DMS79 (cell line): ENCODE measurements at places on chromosomes 5 and 9.

- DNase-seq: no peak
These were observed 5.6 kb downstream of the ENHO start for GRCh38 chr9:34517185-34517584.

DNA sequence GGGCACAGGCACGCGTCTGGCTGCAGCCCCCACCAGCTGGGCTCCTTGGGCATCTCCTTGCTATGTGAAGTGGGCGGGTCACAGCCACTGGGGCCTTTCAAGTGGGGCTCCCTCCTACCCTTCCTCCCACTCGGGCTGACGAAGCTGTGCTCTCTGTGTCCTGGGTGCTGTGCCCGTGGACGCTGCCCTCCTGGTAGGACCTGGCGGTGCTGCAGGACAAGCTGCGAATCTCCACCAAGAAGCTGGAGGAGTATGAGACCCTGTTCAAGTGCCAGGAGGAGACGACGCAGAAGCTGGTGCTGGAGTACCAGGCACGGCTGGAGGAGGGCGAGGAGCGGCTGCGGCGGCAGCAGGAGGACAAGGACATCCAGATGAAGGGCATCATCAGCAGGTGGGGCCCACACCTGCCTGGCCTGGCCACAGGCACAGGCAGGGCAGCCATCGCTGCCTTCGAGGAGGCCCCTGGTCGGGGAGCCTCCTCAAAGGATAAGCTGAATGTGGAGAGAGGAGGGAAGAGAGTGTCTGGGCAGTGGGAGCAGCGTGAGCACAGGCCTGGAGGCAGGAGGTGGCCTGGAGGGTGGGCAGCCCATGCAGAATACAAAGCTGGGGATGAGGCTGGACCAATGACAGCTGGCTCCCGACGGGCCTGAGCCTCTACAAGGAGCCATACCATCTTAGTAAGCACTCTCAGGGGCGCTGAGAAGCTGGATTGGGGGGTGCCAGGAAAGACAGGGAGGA lies 124.7 kb downstream of the DAB2IP start:
- DNase-seq: no peak

GRCh38 chr9:76038431-76038830 lies 148.0 kb downstream of the PCSK5 start:
- DNase-seq: no peak

DNA sequence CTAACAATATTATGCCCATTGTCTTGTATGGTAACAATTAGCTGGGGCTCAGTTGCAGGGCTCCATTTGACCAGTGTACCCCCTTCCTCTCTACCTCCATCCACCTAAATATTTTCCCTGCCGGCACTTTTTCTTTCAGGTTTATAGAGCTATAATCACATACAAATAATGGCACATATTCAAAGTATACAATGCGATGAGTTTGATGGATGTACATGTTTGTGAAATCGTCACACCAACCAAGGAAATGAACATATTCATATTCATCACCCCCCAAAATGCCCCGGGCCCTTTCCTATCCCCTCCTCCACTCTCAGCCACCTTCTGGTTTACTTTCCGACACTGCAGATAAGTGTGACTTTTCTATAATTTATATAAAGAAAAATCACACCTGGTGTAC lies 351.5 kb downstream of the GADD45G start:
- no peak for DNase-seq

GRCh38 chr5:164809821-164810220 lies 1304.4 kb downstream of the MAT2B start:
- no peak for DNase-seq

DNA sequence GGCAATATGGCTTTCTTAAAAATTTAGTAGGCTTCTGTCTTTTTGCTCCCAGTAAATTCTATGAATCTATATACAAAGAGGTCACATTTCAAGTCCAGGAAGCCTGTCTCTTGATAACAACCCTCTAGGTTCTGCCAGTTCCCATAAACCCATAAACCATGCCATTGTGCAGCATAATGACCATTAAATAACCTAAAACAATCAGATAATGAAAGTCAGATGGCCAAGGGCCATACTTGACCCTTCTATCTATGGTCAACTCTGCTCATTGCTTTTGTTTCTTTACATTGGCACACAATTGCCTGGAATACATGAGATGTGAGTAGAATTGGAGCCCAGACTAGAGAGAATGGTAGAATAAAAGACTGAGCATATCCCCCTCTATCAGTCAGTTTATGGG lies 305.4 kb upstream of the KIF2A start:
- DNase-seq: no peak

DNA sequence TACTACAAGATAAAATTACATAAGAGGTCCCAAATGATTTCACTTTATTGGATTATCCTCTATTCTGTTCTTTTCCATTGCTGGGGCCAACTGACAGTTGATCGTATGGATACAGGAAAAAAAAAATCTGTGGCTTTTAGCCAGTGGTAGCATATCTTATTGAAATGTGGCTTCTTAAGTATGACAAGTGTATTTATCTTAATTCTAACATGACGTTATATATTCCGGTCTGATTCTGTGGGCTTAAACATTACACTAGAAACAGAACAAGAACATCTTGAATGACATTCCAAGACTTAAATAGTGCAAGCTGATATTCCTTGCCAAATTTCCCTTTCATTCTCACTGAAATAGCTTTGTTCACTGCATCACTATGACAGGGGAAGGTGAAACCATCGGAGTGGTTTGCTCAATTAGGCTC lies 117.9 kb downstream of the INSYN2B start:
- DNase-seq: no peak

DNA sequence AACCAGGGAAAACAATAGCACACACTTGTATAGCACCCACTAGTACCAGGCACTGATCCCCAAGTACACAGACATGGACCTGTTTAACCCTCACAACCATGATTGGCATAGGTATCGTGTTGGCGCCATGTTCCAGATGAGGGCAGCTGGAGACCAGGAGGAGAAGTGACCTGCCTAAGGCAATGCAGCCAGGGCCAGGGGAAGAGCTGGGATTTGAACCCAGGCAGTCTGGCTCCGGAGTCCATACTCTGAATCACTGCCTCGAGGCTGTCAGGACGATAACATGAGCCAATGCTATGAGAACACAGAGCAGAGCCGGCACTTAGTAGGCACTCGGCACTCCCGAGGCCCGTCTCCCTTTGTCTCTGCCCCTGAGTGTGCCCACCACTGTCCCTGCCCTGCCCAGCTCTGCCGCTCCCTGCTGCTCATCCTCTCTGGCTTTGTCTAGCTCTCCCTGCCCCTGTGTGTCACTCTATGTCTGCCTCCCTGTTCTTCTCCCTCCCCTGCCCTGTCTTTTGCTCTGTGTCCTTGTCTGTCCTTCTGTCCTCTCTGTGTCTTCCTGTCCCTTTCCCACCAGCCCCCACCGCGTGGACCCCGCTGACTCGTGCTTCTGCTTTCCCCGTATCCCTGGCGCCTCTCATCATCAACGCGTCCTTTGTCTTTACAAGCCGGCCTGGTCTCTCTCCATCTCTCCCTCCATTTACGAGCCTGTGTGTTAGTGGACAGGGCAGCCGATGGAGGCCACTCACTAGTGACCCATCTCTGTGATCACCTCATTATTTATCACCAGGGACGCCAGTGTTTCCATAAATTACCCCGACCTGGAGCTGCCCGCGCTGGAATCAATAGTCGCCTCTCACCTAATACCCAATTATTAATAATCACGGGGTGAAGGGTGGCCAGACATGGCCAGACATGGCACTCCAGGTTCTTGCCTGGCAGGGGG lies 99.4 kb upstream of the MVB12B start:
- no peak for DNase-seq

- DNase-seq: no peak
These were observed 471.9 kb downstream of the MTRR start for GRCh38 chr5:8340739-8341344.

- DNase-seq: no peak
These were observed at the start of gene SPINK7 for GRCh38 chr5:148312153-148312552. Gene SPINK7 (plus strand): TSS chr5:148312423. CDS start chr5:148312484, 61 bp downstream.

- DNase-seq: no peak
These were observed 7.1 kb upstream of the PLK2 start for GRCh38 chr5:58466939-58467338.

DNA sequence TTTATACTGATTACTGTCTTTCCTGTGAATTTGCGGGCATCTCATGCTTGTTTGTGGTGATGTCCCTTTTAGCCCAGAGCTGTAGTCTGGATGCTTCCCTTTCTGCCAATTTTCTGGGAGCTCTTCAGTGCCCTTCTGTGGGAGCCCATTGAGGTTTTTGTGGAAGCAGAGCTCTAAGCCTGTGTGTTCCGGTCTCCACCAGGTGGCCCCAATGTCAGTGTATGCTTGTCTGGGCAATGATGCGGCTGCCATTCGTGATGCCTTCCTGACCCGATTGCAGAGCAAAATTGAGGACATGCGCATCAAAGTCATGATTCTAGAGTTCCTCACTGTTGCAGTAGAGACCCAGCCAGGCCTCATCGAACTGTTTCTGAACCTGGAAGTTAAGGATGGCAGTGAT lies 35.1 kb downstream of the SH3GLB2 start:
- DNase-seq: no peak

DNA sequence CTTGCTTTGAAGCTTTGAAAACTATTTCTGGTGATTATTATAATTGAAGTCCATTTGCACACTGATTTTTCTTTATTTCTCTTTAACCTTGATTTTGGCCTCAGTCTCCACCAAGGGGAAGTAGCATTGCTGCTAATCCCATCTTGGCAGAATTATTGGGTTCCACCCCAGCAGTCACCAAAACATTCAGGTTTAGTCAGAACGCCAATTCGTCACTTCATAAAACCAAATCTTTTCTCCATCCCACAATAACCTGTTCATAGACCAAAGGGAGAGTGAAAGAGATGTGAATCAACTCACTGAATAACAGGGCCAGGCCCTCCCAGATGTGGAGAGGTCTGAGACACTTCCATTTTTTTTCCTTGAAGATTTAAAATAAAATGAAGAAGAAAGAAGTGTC lies 95.1 kb upstream of the VCAN start:
- DNase-seq: no peak
